ENCODE measurements at places on chromosomes 3 and 15.

- DNase-seq: no peak
These were observed 239.4 kb upstream of the THRB start for GRCh38 chr3:24734019-24734418.

DNA sequence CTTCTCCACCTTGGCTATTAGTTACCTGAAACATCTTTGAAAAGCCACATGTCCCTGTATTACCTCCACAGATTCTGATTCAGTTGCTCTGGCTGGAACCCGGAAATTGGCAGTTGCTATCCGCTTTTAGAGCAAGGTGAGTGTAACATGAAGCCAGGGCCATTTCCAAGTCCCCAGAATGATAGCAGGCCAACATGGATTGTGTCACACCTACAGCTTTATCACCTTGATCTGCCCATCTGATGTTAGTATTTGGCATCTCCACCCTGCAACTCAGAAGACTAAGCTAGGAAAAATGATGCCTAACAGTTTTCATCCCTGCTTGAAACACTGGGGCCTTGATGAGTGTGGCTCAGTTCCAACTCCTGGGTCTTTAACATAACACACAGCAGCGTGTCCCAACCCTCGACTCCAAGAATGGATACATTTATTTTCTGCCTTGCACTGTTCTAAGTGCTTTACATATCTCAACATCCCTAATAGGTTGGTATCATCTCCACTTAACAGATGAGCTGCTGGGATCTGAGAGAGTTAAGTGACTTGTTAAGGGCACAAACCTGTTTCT, 21.3 kb upstream of the NUDT16 start:
- DNase-seq: no peak

- DNase-seq: peak; percentile 8
These were observed 1187.1 kb downstream of the ROBO1 start for GRCh38 chr3:78580681-78581080.

- DNase-seq: no peak
These were observed 47.4 kb downstream of the SCN5A start for GRCh38 chr3:38601956-38602550.

DNA sequence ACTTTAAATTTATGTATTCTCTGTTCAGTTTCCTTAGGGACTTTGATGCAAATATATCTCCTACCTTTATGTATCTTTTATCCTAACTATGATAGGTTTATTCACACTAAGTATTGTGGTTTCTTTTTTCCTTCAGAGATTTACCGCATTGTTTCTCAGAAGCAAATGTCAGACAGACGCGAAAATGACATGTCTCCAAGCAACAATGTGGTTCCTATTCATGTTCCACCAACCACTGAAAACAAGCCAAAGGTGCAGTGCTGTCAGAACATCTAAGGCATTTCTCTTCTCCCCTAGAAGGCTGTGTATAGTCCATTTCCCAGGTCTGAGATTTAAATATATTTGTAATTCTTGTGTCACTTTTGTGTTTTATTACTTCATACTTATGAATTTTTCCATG, 18.3 kb downstream of the RAB11A start:
- DNase-seq: no peak

GRCh38 chr3:173078525-173078924, 62.5 kb downstream of the SPATA16 start:
- DNase-seq: no peak

DNA sequence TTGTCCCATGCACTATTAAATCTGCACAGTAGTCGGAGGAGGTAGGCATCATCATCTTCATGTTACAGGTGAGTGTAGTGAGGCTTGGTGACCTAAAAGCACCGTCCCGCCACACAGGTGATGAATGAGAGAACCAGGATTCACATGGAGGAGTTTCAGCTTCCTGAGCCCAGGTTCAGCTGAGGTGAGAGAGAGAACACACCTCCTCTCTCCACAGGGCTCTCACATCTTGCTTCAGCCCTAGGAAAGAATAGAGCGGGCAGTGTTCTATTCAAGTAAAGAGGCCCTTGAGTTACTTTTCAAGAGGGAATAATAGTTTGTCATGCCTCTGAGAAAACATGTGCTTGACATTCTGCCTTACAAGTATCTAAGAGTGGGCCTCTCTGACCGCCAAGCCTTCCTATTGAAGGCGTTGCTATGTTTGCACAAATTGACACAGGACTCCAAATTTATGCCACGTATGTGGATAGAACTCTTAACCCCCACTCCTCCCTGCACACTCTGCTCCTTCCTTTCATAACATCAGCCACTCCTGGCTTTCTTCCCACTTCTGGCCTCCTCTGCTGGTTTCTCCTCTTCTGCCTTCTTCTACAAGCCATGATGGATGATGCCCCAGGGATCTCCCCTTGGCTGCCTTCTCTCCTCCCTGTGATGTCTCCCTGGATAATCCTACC, 138.3 kb upstream of the ABHD17C start:
- peak; percentile 80 for DNase-seq

DNA sequence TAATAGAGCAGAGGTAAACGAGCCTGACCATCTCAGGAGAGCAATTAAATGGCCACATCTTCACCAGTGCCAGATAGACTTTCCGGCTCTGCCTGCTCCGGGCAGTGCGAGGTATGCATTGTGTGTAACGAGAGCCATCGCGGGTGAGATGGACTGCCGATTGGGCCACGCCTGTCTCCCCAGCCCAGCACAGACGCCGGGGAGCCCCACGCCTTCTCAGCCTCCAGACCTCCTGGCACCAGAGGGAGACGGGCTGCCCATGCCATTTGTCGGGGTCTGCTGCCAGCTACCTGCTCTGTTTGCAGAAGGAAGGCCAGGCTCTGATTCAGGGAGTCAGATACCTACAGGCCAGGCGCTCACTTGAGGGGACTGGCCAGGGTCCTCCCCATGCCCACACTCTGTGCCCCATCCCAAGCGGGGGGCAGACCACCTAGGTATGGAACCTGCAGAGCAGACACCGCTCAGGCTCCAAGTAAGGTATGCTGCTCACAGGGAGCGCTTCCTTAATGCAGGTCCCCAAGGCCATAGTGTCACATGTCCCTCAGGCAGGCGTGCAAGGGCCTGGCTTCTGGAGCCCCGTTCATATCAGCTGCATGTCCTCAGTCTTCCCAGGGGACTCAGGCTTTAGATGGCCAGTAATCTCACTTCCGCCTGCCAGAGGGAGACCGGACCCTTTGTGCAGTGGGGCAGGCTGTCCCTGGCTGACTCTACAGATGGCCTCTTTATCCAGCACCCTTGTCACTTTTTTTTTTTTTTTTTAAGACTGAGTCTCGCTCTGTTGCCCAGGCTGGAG, 62.2 kb downstream of the DNAJB8 start:
- no peak for DNase-seq
